ENCODE measurements at places on chromosomes 4 and X.

DNA sequence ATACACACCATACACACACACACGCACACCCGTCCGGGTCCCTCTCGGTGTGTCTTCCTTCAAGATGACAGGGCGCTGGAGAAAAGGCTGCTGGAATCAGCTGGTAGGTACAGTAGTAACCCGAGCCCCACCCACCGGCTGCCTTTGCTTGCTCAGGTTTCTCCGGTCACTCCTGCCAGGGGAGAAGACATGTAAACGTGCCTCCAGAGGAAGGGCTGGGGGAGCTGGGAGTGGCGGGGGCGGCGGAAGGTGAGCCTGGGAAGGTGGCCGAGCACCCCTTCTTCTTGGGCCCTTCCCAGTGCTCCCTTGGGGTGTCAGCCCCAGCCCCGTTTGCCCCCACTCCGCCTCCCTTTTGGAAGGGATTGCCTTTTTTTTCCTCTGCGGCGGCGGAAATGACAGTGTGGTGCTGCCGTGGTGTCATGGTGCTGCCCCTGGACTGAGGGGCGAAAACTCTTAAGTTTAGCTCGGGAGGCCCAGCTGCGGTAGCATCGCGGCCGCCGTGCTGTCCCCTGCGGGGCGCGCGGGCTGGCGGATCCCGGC, at the start of gene MID2:
TSS of gene MID2 (plus strand) at position 169 of the 540 bp plus-strand sequence. CDS start 561 bp downstream, outside the sequence.
- DNase-seq = peak; percentile 59

GRCh38 chrX:82692991-82693390, 815.1 kb upstream of the POU3F4 start:
- DNase-seq = no peak

DNA sequence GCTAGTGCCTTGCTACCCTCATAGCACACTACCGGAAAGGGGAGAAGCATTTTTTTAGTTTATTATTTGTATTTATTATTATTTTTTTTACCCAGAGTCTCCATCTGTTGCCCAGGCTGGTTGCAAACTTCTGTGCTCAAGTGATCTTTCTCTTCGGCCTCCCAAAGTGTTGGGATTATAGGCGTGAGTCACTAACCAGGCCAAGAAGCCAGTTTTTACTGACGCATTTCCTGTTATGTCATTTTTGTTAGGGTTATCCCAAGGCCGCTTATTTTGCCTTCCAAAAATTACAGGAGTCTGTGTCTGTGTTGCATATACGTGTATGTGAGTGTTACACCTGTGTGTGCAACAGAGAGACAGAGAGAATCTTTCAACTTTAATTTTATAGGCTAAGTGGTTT, 404.5 kb downstream of the GBA3 start:
- no peak for DNase-seq

DNA sequence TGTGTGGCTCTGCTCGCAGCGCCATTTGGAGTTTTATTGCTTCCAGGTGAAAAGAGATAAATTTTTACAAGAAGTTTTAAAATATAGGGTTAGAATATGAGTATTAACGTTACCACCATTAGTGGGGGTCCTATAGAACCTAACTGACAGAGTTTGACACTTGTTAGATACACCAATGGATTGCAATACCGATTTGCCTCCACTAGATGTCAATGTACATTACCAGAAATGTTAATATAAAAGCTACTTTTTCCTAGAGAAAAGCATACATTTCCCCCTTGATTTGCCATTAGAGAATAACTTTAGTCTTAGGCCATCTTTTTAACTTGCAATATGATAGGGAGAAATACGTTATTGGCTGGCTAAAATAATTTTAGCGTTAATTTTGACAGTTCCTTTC, 108.4 kb downstream of the LINC00632 start:
- DNase-seq = peak; percentile 4

DNA sequence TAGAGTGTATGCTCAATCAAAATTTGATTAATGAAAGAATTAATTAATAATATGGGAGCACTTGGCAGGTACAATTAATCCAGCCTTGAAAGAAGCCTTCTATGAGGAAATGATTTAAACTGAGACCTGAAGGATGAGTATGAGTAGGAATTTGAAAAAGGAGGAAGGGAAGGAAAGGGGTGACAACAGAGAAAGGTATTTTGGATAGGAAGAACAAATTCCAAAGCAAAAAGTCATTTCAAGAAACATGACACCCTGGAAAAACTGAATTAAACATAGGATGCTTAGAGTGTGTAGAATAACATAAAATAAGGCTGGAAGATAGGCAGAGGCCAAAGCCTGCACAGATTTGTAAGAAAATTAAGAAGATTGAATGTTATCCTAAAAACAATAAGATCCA, 29.6 kb downstream of the PHOX2B start:
- no peak for DNase-seq

DNA sequence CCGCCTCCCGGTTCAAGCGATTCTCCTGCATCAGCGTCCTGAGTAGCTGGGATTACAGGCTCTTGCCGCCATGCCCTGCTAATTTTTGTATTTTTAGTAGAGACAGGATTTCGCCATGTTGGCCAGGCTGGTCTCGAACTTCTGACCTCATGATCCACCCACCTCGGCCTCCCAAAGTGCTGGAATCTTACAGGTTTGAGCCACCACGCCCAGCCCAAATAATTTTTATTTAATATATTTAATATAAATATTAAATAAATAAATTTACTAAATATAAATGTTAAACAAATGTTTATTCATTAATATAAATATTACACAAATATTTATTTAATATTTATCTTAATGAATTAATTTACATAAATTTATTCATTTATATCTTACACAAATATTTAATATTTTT, 120.2 kb downstream of the SHOX start:
- DNase-seq = no peak

DNA sequence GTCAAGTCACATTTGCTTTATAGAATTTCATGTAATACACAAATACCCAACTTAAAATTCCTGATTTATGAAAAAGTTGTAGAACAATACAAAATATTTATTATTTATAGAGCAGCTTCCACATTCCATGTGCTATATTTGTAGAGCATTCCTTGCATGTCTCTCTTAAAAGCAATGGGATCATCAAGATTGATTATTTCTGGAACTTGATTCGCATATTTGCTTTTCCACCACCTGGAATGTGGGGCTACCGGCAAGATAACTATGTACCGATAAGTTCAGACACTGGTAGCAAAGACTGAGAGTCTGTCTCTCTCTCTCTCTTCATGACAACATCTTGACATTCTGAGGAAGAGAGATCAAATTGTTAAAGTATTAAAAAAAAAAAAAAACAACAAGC, 59.3 kb downstream of the MAPK10 start:
- no peak for DNase-seq

- DNase-seq = no peak
These were observed 451.5 kb downstream of the PCDH11X start for GRCh38 chrX:92230628-92231027.

DNA sequence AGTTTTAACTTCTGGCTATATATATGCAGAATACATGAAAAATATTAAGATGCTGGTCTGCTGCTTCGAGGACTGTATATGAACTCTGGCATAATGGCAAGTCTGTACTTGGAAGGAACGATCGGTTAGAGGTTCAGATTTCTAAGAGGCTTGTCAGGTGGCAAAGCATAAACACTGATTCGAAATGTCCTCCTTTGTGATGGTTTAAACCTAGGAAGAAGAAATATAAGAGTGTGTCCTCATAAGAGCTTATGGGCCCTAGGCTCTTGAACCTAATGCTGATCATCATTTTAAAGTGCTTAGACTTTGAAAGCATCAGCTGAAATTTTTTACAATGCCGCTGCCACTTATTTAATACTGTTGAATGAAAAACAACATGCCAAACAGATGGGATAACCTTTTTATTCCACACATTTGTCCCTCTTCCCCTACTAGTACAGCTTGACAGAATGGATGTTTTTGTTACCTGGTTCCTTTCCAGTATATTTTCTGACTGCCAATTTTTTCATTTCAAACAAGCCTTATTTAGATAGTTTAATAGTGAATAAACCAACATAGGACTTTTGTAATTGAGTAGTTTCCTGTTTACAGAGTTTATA, 8.8 kb downstream of the SPRY1 start:
- no peak for DNase-seq

- DNase-seq = no peak
These were observed 325.0 kb downstream of the EVC2 start for GRCh38 chr4:5383191-5383980.

- peak; percentile 6 for DNase-seq
These were observed 43.1 kb downstream of the CXXC4 start for GRCh38 chr4:104451573-104451972.

- DNase-seq = peak; percentile 62
These were observed at the start of gene PHKA2 for GRCh38 chrX:18983666-18984380. PHKA2 (minus strand) TSS chrX:18984114; CDS start chrX:18983932, 182 bp downstream.

DNA sequence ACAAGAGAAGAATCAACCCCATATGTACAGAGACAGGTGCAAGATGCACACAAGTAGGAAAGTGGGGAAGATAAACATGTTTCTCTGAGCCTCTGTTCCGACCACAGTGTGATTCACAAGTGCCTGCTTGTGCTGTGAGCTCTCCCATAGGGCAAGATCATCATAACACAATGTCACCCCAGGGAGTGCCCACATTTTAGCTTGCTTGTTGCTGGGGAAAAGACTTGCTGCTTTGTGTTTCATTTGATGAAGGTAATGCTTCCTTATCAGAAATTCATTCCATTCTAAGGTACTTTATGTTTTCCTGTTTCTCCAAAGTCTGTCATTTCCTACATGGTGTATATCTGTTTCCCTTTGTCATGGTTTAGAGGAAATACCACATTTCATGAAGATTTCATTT, 304.5 kb upstream of the DIPK2B start:
- no peak for DNase-seq

DNA sequence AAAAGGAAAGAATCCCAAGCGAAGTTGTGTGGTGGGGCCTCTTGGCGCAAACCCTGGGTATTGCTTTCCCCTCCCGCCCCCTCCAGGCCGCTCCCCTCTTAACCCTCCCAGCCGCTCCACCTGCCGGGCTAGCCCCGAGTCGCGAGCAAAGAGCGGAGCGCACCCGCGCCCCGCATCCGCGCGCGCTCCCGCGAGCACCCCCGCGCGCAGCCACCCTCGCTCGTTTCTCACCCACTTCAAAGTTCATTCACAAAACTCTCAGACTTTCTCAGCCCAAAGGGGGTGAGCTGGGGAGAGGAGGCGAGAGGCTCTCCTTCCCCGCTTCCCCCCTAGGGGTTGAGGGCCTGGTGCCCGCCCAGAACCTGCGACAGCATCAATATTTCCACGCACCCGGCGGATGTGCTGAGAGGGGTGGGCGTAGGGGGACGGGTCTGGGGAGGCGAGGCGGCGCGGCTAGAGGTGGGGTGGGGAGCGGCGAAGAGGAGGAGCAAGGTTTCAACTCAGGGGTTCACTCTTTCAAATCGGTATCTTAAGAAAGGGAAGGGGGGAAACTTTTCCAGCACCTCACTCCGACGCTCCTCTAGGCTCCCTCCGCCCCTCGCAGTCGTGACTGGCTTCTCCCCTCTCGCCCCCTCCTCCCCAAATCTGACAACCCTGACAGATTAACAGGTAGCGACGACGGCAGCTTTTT, 1.8 kb downstream of the MAML3 start:
- peak; percentile 84 for DNase-seq

- DNase-seq = no peak
These were observed 3.7 kb downstream of the IL13RA2 start for GRCh38 chrX:115013705-115014104.

DNA sequence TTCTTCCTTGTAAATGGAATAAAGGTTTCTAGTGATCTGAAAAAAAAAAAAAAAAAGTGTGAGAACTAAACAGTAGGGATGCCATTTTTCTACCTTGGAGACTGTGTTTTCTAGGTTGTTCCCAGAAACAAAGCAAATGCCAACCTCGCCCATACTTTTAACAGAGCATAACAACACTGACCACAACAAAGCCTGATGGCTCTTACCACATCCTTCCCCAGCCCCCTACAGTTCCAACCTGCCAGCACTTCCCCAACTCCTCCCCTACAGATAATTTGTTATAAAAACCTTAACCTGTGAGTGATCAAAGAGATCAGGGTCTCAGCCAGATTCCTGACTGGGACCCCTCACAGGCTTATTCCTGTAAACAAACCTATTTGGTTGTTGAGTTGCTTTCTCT, 940.0 kb downstream of the SH3BGRL start:
- DNase-seq = no peak

GRCh38 chr4:171602638-171603355, 210.4 kb upstream of the GALNTL6 start:
- no peak for DNase-seq

GRCh38 chrX:34716302-34716701, 59.2 kb upstream of the TMEM47 start:
- DNase-seq = no peak

DNA sequence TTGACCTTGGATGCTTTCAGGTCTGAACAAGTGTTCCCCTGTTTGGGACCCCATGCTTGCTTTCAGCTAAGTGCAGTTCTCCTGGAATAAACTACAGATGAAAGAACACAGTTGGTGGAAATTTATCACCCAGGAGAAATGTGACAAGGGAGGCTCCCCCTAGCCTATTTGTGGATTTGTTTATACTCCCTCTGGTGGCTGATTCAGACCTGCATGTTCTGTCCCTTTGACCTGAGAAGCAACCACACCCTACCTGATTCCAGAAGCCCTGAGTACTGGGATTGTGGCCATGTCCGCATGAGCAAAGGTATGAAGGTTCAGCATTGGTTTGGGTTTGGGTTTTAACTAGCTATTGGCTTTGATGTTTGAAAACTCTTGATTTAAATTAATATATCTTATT, 440.9 kb downstream of the MID1IP1 start:
- peak; percentile 36 for DNase-seq

- no peak for DNase-seq
These were observed 8.4 kb downstream of the ADH4 start for GRCh38 chr4:99135541-99136162.

DNA sequence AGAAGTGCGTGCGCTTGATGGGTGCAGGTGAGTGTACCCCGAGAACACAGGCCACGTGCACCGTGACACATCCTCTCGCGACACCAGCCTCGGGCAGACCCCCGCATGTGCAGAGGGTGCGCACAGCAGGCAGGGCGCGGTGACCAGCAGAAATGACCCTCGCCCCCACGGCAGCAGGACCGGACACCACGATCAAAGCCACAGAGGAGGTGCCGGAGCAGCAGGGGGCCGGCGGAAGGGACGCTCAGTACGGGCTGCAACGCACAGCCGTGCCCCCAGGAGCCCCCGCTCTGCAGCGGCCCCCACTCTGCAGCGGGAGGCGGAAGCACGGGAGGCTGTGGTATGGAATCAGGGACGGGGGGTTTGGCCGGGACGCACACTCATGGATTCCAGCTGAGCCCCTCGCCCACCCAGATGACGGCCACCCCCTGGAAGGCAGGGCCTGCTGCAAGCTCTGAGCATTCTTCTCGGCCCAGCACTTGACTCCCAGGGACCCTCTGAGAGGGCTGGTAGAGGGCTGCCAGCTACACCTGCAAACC, 17.1 kb downstream of the PPP2R3B start:
- no peak for DNase-seq

Data from NCI-H345 (cell line).